ENCODE measurements at places on chromosomes 2 and 18.

GRCh38 chr2:100482741-100483140, 12.5 kb downstream of the NMS start:
- DNase-seq = no peak

DNA sequence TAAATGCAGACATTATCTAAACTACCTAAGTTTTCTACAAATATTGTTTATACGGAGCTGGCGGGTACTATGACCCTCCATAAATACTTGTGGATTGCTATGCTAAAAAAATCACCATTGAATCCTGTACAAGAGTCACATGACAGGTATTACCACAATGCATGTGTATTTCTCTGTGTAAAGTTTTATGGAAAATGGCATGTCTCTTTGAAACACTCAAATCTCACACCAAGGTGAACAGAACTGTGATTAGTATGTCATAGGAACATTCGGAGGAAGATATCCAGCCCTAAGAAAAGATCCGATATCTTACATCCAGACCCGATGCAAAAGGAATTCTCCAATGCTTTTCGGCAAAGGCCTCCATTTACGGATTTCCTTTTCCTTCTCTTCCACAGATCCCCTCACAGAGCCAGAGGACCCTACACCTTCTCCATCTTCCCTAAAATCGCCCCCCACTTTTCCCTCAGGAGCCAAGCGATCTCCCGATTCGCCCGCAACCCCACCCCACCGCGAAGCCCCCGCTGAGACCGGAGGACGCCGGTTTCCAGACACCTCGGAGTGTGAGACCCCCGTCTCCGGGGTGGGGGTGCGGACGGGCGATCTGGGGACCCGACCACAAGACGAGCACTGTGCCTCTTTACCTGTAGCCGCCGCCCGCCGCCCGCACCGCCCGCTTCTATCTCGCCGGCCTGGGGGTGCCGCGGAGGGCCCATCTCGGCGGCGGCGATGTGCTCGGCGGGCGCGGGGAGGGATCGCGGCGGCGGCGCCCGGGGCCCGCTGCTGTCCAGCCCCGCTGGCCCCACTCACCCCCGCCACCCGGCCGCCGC, 1.2 kb downstream of the SAP130 start:
- peak; percentile 8 for DNase-seq

DNA sequence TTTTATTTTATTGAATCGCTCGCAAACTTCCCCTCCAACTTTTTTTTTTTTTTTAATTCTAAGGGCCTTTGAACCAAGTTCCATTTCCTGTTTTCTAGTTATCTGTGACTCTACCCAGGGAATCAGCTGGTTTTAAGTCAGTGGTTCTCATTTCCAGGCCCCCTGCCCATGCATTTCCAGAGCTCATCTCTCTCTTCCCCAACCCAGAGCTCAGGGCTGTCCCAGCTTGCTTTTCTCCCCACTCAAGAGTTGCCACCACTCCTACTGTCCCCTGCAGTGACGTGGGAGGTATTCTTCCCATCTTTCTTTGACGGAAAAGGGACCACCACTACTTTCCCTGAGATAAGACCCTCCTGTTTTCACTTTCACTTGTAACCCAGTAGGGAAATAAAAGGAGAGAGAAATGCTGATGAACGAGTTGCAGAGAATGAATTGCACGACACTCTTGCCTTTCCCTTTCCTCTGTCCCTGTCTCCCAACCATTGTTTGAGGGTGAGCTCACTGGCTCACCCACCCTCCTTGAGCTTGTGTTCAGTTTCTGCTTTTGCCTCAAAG, 42.1 kb downstream of the TET3 start:
- no peak for DNase-seq

GRCh38 chr18:13725566-13726231, 659 bp downstream of the FAM210A start:
- DNase-seq = peak; percentile 6

DNA sequence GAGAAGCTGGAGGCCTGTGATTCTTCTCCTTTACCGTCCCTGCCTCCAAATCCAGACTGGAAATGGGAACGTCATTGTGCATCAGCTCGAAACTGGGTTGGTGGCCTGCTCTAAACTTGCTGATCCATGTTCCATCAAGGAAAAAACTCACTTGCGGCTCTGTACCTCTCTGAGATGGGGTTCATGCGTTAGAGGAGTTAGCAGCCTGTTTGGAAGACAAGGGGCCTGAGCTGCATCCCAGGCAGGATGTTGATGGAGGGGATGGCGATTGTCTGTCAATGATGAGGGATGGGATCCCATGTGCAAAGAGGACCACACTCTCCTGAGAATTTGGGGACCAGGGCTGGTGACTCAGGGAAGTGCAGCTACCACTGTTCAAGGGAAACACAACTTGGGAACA, 26.0 kb downstream of the TWIST2 start:
- no peak for DNase-seq

- DNase-seq = no peak
These were observed 17.0 kb downstream of the TTLL4 start for GRCh38 chr2:218727502-218728165.

- no peak for DNase-seq
These were observed 80.7 kb downstream of the ITGB1BP1 start for GRCh38 chr2:9342659-9343058.

GRCh38 chr2:9206991-9207640, 504 bp downstream of the ASAP2 start:
- no peak for DNase-seq

DNA sequence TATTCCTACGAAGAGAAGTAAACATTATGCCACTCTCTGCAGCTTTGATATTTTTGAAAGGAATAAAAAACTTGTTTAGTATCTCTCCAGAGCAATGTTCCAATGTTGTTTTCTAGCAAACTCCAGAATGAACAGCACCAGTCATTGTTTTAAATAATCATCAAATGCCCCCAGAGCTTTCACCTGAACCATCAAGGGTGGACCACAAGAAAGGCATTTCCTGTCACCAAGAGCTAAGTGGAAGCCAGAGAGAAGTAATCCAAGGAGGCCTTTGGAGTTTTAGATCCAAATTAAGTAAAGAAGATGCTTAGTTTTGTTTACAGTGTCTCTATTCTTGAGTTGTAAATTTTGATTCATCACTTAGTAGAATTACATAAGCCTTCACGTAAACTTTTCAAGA, 559.0 kb downstream of the ARHGAP15 start:
- DNase-seq = no peak

DNA sequence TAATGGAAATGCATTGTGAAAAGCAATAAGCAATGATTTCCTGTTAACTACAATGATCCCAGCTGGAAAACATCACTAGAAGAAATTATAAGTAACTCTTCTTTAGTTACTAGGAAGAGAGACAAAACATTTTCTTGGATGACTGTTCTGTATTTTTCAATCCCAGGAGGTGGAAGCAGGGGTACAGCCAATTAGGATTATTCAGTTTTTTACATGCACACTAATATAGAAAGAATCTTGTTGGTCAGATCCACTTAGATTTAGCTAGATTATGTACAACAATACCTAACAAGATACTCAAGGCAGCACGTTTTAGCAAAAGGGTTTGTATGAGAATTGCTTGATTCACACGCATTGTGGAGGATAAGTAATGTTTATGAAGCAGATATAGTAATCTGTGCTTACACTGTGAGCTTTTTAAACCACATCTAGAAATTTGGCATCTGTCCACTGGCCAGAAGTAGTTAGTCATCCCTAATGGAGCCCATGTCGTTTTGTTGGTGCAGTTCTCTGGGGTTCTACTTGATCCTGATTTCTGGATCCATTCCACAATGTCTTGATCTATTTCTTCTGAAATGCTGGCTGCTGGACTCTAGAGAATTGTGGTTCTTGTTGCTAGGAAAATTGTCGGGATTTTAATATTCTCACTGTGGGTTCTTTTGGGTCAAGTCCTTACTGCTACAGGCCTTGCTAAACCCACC, 199.7 kb downstream of the ADCYAP1 start:
- no peak for DNase-seq

GRCh38 chr18:2656237-2656980, 883 bp downstream of the SMCHD1 start:
- DNase-seq = no peak

DNA sequence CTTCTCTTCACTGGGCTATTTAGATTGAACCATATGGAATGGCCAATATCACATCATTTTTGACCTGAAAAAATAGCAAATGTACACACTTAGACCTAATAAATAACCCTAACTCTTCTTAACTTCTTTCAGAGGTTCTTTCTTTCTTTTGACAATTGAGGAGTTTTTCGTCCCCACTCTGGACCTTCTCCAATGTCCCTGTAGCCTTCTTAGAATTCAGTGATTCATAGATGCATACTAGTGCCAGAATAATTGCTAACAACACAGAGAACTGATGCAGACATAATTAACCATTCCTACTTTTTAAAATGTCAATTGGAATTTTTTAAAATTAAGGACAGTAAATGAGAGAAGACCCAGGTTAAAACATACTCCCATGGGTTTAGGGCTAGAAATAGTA, 20.0 kb downstream of the DAPL1 start:
- DNase-seq = no peak

GRCh38 chr2:70255637-70256314, 2.2 kb upstream of the PCYOX1 start:
- no peak for DNase-seq

DNA sequence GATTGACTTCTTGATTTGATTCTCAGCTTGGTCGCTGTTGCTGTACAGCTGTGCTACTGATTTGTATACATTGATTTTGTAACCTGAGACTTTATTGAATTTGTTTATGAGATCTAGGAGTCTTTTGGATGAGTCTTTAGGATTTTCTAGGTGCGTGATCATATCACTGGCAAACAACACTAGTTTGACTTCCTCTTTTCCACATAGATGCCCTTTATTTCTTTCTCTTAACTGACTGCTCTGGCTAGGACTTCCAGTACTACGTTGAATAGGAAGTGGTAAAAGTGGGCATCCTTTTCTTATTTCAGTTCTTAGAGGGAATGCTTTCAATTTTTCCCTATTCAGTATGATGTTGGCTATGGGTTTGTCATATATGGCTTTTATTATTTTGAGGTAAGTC, 101.3 kb downstream of the OSBPL1A start:
- no peak for DNase-seq

DNA sequence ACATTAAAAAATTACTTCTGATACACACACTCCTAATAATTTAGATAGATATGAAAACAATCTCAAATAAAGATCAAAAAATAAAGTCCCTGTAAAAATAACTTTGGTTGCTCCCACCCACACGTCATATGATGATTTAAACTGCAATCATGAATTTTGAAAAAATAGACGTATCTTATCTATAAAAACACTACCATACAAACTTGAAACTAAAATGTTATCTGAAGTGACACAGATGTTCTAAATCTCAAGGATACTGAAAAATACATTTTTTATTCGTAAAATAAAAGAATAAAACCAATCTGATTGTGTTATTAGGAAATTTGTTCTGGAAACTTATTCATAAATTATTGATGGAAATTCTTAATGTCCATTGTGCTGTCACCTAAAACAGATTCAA, 8.1 kb upstream of the BOLA3 start:
- no peak for DNase-seq

DNA sequence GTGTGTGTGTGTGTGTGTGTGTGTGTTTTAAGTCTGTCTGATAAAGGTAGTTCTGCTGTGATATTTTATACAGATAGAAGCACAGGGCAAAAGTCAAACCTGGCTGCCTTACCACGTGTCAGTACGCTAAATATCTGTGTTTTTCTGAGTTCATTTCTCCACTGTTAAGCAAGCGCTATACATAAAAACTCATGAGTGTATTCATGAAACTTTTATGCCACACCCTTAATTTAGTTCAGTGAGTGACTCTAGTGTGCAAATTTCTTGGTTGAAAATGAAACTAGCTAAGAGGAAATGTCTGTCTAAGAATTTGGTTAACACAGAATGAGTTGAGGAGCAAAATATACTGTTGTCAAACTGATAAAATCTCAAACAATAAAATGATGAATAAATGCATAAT, 11.2 kb downstream of the CASP10 start:
- DNase-seq = no peak

- DNase-seq = no peak
These were observed 297.0 kb downstream of the NBAS start for GRCh38 chr2:15263976-15264685.

GRCh38 chr2:74975016-74975415, 16.6 kb downstream of the POLE4 start:
- no peak for DNase-seq

- no peak for DNase-seq
These were observed 265.1 kb downstream of the HAUS1 start for GRCh38 chr18:46369323-46369722.

DNA sequence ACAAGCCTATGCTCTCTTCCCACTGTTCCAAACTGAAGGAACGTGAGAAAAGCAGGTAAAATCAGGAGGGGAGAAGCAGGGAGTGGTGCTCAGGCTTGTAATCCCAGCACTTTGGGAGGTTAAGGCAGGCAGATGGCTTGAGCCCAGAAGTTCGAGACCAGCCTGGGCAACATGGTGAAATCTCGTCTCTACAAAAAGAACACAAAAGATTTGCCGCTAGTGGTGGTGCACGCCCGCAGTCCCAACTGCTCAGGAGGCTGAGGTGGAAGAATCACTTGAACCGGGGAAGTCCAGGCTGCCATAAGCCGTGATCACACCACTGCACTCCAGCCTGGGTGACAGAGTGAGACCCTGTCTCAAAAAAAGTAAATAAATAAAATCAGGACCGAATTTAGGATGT, 1.3 kb upstream of the TMSB10 start:
- DNase-seq = no peak

DNA sequence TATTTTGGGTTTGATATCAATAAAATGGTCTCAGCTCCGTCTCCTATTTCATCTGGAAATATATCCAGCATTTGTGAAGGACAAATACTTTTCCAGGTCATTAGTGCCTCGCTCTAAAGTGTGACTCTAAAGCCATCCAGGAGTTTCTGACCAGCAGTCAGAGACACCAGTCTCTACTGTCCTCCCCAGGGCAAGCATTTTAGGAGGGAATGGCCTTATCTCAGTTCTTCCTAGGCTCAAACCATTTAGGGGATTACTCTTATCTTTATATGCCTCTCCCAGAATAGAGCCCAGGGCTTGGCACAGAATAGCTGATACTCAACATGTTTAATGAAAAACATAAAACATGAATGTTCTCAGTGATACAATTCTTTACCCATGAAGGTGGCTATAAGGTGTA, 187.6 kb downstream of the NAPG start:
- DNase-seq = no peak

GRCh38 chr2:17164550-17164949, 353.7 kb downstream of the RAD51AP2 start:
- DNase-seq = no peak

DNA sequence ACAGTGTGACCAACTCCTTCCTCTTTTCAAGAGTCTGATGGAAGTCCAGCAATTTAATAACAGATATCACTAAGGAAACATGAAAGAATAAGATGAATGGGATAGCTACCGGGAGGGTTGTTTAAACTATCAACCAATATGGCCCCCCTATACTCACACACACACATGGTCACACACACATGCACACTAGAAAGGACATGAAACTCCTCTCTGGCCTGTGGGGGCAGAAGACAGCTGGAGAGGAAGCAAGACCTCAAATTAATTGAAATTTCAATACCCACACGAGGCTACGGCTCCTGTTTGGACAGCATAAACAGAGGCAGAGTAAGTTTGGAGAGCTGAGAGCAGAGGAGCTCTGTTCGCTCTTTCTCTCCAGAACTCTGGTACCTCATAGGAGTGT, 34.7 kb upstream of the REEP1 start:
- no peak for DNase-seq

Measured in activated T-cell treated with anti-CD3 and anti-CD28 coated beads for 4 hours (primary cell).